ENCODE measurements at places on chromosomes 13 and 19.

DNA sequence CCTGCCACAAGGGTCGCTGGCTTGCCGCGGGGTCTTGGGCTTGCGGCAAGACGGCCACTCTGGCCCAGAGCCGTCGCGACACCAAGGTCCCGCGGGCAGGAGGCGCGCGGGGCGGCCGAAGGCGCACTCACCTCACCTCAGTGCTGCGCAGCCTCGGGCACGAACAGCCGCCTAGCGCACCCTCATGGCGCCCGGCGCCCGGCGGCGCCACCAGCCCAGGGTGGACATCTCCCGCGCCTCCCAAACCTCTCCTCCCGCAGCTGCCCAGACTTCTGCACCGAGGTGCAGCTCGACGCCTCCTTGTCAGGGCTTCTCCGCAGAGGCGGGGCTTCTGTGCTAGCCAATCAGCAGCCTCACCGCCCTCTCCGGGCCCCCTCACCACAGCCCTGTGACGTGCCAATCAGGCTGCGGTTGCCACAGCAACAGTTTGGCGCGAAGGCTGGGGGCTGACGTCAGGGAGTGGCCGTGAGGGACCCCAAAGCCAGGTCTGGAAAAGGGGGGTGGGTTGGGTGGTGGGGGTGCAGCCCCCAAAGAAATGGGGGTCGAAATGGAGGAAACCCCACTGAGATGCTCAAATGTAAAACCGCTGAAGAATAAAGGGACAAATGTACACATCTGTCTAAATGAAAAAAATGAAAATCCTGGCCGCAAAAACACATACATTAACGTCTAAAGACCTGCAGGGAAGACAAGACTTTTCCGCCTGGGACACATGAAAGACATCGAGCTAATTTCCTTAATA is at the start of the genes PEG3 and ZIM2:
PEG3 (minus strand) TSS at position 276 of the 742 bp plus-strand sequence. CDS start 16,071 bp downstream, outside the sequence.
ZIM2 (minus strand) TSS at position 276 of the 742 bp plus-strand sequence. CDS start 16,449 bp downstream, outside the sequence.
- DNase-seq, result no peak

DNA sequence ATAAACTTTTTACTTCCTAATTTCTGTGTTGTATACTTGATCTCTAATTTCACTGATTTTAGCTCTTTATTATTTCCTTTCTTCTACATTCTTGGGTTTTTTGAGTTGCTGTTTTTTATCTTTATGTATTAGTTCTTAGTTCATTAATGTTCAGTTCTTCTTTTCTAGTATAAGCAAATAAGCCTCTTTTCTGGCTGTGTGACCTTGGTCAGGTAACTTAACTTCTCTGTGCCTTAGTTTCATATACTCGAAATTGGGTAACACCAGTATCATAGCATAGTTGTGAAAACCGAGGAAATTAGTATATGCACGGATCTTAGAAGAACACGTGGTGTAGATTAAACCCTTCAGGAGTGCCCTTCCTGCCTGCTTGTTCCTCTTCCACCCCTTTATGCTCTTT is 130.2 kb upstream of the C1QTNF9B start:
- no peak for DNase-seq

- DNase-seq, result no peak
Observed at GRCh38 chr19:30023330-30023729, 81.3 kb downstream of the URI1 start.

DNA sequence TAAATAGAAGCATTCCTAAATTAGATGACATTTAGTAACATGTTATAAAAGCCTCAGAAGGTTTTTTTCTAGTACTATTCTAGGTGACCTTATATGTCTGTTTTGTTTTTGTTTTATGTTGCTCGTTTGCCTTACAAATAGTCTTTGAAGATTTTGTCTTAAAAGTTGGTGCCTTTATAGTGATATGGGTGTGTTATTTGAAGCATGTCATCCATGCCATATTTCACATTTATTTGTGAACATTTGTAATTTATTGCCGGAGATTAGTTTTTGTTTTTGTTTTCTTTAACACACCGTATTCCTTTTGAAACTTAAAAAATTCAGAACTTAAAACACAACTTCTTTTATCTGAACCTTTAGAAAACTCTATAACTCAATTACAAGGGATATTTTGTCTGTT is 422.8 kb upstream of the PCDH9 start:
- DNase-seq, result no peak

- DNase-seq, result no peak
Observed at GRCh38 chr19:53971673-53972072, 8.9 kb downstream of the CACNG8 start.

DNA sequence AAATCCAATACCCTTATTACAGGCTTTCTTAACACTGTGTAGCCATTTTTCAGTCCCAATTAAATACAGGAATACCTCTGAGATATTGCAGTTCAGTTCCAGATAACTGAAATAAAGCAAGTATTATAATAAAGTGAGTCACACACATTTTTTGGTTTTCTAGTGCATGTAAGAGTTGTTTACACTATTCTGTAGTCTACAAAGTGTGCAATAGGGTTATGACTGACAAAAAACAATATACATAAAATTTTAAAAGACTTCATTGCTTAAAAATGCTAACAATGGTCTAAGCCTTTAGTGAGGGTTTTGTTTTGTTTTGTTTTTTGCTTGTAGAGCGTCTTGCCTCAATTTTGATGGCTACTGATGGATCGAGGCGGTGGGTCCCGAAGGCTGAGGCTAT is 434.4 kb upstream of the NBEA start:
- no peak for DNase-seq

DNA sequence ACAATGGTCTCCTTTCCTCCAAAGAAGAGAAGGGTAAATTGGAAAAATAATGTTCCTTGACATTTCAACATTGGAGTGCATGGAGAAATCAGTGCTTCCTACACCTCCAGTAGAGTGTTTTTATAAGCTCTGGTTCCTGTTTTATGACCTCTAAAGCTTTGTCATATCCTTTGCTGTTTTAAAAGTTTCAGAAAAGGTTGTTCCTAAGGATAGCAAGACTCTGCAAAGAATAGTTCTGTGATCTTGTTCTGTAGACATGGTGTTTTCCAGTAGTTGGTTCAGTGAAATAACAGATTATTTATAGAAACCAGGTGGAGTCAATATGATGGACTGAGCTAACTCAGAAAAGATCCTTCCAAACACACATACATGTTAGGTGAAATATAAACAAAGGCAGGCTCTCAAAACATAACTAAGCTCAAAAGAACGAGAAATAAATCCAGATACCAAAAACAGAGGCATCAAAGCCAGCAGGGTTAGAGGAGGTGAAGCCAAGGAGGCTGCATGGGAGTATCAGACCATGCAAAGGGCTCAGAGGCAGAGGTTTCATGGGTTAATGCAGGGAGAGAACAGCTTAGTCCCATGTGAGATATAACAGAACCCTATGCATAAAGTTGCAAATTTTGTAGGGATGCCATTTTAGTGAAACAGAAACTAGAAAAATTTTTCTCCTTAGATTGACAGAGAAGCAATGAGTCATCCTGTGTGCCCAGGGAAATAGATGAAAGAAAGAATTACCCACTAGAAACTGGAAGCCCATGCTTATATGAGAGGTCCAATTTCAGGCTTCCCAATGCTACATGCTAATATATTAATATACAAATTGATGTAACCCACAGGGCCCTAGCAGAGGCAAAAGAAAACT is 44.3 kb downstream of the SHISA2 start:
- no peak for DNase-seq

GRCh38 chr19:55675661-55676354 is 782 bp downstream of the EPN1 start:
- no peak for DNase-seq

DNA sequence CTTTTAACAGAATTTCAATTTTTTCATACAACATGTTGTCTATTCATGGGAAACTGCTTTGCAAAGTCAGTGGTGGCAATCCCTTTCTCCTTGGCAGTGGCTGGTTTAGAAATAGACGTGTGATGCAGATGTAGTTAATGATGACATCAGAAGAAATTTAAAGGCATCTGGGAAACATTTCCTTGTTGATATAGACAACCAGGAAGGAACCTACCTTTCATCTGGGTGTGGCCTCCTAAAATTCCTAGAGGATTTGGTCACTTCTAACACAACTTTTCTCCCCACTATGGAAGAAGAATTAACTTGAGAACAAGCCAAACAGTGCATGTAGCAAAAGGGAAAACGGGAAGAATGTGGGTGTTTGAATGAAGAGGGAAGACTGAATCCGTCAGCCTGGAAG is 102.8 kb downstream of the EFNB2 start:
- no peak for DNase-seq

GRCh38 chr19:33393286-33394005 is 19.9 kb downstream of the CEBPG start:
- DNase-seq, result no peak

DNA sequence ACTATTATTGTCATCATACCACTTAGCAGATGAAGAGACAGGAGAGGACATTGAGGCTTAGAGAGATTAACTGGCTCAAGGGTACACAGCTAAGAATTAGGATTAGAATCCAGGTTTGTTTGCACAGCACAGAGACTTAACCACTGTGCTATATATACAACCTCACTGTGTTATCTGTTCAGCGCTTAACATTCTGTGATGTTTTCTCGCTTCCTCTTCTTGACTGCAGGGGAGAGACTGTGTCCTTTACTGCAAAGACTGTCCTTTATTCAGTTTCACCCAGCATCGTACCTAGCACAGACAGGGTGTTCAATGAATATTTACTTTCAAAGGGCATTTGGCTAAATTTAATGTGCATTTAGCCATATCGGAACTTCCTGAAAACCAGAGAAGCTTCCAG is 54.9 kb upstream of the PCDH8 start:
- DNase-seq, result no peak

DNA sequence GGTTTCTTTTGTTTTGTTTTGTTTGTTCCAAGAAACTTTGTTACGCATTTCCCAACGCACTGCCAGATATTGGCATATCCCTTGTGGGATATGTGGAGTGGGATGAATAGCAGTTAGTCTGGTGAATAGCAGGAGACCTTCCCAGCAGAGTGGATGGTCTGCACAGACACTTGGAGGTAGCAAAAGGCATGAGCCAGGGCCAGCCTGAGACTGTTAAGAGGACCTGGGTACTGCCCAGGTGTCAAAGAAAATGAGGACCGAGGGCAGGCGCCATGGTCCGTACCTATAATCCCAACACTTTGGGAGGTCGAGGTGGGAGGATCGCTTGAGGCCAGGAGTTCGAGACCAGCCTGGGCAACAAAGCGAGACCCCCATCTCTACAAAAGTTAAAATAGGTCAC is 13.5 kb upstream of the PDCD5 start:
- DNase-seq, result no peak

DNA sequence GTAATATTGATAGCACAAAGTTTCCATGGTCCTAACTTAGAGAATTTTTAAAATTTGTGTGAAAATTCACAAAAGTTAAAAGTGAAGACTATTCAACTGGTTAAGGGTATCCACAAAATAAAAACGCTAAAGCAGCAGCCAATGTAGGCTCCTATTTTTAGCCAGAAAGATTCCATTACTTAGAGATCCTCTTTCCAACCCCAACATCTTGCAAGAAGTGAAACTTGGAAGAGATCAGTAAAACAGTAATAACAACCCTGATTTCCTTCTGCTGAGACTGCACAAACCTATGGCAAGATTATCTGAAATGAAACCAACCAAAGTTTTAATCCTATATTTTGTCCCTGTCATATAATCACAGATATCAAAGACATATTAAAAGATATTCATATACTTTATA is 8.5 kb downstream of the TBC1D4 start:
- no peak for DNase-seq

GRCh38 chr19:47714339-47714738 is 1.1 kb downstream of the EHD2 start:
- DNase-seq, result no peak

DNA sequence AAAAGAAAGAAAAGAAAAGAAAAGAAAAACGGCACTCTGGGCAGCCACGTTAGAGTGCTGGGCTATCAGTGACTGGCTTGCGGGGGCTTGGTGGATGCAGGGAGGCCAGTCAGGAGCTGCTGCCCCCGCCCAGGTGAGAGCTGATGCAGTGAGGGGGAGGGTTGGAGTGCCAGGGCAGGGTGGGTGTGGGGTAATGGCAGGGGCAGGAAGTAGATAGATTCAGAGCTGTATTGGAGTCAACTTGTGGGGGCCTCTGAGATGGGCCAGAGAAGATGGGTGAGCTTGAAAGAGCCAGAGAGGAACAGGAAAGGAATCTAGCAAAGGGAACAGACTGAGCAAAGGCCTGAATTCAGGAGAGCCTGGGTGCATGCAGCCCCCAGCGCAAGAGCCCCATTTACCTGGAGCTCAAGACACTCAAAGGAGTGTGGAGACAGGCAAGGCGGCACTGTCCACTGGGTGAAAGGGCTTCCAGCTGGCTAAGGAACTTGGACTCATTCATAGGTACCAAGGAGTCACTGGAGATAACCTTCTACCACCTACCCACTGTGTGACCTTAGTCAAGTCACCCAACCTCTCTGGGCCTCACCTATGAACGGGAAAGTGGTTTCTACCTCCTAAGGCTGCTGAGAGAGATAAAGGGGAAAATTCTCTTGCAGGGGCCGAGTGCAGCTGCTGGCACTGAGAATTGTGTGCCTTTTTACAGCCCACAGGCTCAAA is 20.2 kb downstream of the VSTM2B start:
- DNase-seq, result no peak

- no peak for DNase-seq
Observed at GRCh38 chr13:42394361-42394708, 122.4 kb downstream of the AKAP11 start.

GRCh38 chr13:101556676-101557123 is 104.2 kb downstream of the ITGBL1 start:
- DNase-seq, result no peak

GRCh38 chr13:45940061-45940460 is 88.5 kb upstream of the SIAH3 start:
- no peak for DNase-seq

GRCh38 chr19:38204728-38205127 is 19.3 kb downstream of the DPF1 start:
- no peak for DNase-seq

DNA sequence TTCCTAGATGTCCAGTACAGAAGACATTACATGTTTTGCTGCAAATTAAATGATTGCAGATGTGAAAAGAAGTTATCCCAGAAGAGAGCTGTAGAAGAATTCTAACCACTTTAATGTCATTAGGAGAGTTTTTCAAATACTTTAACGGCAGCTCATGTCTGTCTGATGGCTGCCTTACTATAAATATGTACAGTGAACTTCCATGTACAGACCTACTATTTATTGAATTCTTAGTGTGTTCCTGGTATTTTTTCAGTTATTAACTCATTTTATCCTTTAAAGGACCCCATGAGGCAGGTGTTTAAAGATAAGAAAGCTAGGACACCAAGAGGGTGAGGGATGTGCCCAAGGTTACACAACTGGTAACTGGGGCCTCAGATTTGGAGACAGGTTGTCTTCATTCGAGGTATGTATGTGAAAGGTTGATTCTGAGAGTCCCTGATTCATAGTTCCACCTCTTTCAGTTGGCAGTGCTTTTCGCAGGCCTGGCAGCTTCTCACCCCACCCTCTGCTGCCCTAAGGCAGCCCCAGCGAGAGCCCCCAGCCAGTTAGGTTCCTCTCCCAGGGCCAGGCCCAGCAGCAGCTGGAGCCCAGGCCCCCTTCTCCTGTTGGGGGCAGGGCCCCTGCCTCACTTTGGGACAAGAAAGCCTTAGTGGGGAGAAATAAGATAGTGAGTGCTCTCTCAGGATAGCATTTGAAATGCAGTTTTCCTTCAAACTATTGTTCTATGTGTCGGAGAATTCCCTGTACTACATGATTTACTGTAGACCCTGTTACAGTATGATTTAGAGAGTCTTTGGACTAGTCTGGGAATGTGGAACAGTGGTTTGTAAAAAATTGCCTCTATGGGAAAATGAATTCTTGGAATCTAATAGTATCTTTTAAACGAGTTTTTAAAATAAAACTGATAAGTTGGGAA is 67.7 kb upstream of the TEX29 start:
- DNase-seq, result no peak

- no peak for DNase-seq
Observed at GRCh38 chr19:16206637-16207036, 8.9 kb downstream of the AP1M1 start.

GRCh38 chr19:52785506-52785905 is 1.1 kb downstream of the ZNF600 start:
- DNase-seq, result no peak

All from activated T-cell treated with anti-CD3 and anti-CD28 coated beads for 4 hours (primary cell).